EL (cell line): ENCODE measurements at places on chromosomes 16 and 17.

DNA sequence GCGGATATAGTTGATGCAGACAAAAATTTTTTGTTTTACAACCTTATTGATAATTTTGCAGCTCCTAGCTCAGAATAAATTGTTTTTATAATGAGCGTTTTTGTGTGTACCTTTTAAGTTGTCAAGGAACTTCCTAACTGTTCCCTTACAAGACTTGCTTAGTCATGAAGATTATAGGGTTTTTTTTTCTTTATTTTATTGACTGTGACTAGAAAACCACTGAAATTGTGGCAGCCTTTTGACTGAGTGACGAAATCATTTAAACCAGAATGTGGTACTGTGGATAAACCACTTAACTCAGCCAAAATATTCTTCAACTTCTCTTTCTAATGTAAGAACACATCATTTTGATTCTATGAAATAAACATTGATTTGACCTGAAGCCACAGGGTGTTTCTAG is 40.8 kb upstream of the VPS4A start:
- no peak for DNase-seq

DNA sequence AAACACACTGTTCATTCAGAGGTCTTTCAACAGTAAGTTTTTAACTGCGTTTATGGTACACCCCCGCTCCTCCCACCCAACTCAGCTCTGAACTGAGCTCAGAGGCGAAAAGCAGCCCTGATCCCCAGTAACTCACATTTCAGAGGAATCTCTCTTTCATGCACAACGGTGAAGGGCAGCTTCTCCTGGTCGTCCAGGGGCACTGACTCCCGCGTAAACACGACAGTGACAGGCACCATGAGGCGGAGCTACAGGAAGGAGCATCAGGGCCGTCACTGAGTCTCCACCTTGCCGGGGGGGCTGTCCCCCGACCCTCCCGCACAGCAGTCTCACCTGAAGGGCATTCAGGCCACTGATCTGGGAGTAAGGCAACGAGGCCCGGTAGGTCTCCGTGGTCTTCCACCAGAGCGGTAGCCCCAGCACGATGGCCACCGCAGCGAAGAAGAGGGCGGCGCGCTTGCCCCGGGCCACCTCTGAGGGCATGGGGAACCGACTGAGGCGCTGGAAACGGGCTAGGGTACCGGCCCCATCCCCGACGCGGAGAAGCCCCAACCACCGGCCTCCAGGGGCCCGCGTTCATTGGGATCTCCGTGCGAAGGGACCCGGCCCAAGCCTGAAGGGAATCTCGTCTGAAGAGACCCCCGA is 486 bp downstream of the PIGS start:
- DNase-seq = peak; percentile 35

DNA sequence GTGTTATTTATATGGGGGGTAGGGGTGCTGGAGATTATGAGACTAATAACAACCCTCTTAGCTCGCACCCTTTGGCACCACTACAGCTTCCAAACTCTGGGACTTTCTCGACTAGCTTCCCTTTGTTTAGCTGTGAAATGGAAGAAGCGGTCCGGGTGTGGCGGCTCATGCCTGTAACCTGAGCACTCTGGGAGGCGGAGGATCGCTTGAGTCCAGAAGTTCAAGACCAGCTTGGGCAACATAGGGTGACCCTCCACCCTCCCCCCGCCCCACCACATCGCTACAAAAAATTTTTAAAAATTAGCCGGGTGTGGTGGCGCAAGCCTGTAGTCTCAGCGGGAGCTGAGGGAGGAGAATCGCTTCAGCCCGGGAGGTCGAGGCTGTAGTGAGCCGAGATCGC is 814 bp upstream of the CDH3 start:
- DNase-seq = no peak

DNA sequence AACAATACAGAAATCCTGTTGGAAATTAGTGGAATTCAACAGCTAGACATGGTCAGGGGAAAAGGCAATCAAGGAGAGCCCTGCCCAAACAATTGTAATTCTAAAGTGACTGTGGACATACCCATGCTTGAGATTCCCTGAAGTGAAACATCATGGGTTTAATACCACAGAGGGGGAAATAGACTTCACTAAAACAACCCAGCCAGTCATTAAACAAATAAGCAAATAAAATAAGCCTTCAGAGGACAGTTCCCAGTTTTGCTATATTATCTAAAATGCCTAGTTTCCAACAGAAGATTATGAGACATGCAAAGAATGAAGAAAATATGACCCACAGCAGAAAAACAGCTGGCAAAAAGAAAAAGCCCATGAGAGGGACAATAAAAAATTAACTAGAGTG is 376.3 kb downstream of the CDH8 start:
- DNase-seq = no peak

GRCh38 chr17:14745541-14745940 is 444.7 kb downstream of the HS3ST3B1 start:
- DNase-seq = no peak

DNA sequence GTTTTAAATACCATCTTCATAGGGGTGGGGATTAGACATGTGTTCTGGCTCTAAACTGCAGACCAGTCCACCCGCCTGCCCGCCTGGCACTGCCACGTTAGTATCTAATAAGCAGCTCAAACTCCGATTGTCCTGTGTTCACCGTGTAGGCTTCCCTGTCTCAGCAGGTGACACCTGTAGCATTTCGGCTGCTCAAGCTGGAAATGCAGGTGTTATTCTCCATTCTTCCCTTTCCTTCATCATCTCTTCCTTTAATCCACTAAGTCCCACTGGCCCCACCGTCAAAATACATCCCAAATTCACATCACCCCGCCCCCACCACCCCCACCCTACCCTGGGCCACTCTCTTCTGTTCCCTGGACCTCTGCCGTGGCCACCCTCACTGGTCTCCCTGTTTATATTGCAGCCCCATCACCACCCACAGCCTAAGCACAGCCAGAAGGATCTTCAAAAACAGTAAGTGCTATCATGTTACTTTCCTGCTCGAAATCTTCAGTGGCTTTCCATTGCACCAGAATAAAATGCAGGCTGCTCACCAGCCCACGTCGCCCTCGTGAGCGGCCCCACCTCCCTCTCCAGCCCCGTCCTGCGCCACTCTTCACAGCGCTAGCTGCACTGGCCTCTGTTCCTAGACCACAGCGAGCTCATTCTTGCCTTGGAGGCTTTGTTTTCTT is 65.1 kb downstream of the RTN4RL1 start:
- no peak for DNase-seq

DNA sequence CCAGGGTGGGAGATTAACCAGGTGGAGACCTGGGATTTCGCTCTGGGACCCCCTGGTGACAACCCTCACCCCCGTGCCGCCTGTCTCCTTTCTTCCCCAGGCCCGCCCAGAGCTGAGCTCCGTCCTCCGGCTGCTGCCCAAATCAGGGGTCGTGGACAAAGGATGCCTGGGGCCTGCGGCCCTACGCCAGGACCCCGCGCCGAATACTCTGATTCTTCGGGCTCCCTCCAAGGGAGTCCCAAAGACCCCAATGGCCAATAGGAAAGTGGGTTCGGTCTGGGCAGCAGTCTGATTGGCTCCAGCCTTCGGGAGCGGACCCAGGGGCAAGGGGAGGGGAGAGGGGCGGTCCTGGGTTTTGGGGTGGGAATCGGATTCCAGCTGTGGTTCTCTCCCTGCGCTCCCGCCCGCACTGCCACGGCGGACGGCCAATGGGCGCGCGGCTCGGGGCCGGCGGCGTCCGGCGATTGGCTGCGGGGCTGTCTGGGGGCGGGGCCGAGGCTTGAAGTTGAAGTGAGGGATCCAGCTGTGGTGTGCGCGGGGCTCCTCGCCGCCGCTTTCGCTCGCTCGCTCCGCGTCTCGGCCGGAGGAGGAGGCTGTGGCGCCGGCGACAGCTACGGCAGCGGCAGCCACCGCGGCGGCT is at the start of gene CACNA1G:
Gene CACNA1G, plus strand, starts transcription at position 531 of the 640 bp plus-strand sequence. CDS start 745 bp downstream, outside the sequence.
- DNase-seq = peak; percentile 84

- no peak for DNase-seq
These were observed 1.1 kb upstream of the DOC2A start for GRCh38 chr16:30011714-30012504.

GRCh38 chr17:50094243-50094752 is 853 bp upstream of the PDK2 start:
- peak; percentile 85 for DNase-seq

DNA sequence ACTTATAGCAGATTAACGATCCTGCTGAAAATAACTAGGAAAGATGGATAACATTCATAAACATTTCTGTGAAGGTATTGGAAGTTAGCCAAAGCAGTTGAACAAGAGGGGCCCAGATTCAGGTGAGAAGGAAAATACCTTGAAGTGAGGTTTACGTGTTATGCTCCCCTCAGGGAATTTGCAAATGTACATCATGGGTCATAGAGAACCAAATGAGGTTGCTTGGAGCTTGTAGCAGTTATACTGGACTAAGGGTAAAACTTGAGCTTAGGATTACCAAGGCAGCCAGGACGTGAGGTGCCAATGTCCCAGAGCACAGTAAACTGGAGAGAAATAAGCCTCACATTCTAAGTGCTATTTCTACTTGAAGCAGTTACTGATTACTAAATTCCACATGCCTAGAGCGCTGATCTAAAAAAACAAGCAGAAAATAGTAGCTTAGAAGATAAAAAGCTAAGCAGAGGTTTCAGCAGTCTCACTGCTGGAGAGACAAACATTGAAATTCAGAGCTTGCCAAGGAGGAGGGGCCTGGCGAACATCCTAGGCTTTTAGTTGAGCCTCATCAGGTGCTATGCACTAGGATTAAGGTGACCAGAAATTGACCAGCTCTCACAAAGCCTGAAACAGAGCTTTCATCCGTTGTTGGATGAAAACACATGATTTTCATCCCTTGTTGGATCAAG is 136.7 kb upstream of the FAM20A start:
- no peak for DNase-seq

DNA sequence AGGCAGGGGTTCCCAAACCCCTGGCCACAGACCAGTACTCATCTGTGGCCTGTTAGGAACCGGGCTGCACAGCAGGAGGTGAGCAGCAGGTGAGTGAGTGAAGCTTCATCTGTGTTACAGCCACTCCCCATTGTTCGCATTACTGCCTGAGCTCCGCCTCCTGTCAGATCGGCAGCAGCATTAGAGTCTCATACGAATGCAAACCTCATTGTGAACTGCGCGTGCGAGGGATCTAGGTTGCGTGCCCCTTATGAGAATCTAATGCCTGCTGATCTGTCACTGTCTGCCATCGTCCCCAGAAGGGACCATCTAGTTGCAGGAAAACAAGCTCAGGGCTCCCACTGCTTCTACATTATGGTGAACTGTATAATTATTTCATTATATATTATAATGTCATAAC is 25.1 kb upstream of the RMI2 start:
- no peak for DNase-seq
